ENCODE measurements at places on chromosomes 5 and 9.
A peak's percentile ranks its signal among the peaks of the same experiment; 100 is the strongest.

GRCh38 chr5:142833517-142834449 lies 63.6 kb downstream of the ARHGAP26 start:
- no peak for DNase-seq

DNA sequence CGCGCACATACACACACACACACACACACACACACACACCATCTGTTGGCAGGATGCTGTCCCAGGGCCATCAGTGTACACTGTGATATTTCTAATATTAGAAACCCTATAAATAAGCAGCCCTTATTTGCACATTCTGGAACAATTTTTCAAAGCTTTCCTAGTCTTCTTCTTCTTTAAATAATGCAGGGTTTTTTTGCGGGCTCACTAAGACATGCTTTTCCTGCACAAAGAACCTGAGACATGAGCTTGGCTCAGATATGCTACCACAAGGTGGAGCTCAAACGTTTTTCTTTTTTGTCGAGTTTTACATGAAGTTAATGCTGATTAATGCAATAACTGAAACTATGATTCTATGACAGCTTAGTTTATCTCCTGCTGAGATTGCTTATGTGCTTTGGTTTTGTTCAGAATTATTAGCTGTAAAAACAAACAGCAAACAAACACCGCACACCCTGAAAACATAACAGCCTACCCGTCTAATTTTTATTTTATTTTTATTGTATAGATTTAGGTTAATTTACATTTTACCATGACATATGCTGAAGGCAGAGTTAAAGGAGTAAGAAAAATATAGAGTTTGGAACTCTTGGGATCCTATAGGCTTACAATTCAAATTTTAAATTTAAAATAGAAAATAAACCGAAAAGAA lies 95.8 kb downstream of the ALDH1A1 start:
- peak; percentile 48 for DNase-seq

DNA sequence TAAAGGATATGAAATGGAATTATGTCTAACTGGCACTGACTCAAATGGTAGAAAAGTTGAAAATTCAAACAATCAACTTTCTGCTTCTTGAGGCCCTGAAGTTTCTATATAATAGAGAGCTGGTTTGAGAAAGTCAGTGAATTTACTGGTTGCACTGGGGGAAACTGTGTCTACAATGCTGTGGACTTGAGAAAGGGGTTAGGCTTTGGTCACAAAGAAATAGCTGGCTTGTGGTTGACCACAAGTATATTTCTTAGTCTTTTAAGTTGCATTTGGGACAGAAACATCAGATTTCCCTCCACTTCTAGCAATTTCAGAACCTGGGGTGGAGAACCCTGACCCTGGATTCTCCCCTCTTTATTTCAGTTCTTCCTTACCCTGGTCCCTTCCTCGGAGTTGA lies 192.6 kb upstream of the ACTBL2 start:
- no peak for DNase-seq

GRCh38 chr9:130500340-130501180 lies 55.8 kb downstream of the ASS1 start:
- no peak for DNase-seq

DNA sequence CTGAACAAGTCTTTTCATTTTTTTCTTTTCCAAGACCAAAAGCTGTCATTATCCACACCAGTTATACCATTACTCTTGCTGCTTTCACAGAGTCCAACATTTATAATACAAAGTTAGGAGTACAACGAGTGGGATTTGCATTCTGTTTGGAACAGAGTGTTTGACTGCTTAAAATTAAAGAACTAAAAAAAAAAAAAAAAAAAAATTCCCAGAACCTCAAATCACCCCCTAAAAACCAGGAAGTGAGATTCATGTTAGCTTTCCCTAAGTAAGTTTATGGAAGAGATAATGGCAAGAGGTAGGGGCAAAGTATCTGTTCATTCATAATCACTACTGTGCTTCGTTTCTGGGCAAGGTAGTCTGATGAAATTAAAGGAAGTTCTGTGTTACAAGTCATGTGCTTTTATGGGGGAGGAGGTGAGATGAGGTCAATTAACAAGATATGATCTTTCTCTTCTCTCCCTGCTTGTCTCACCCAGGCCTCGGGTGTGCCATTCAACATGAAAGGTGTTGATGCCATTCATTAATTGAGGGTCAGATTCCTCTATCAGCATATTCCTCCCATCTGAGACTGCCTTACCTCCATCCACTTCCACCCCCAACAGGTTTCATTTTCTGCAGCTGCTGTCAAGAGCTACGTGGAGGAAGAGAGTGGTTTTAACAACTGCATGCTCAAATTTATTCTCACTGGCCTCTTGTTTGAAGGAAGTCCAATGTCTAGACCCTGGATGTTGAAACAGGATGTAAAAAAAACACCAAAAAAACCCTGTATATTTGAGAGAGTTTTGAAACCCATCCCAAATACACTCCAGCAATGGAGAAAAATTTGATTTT lies 58.1 kb downstream of the MARCHF3 start:
- no peak for DNase-seq

DNA sequence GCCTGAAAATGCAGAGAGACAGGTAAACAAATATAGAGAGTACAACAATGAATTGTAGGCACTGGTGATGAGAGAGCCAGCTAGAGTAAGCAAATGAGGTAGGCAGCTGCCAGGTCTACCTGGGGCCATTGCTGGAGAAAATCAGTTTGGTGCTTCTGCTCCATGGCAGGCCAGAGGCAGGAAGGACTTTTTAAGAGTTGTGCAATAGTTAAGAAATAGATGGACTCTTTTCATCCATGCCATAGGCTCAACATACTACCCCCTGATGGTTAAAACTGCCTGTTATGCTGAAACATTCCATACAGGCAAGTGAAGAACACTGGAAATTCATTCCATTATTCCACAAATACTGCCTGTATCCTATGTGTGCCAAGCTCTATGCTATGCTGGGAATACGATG lies 86.5 kb upstream of the CCDC112 start:
- DNase-seq: no peak

GRCh38 chr5:137733006-137733405 lies 2.9 kb downstream of the KLHL3 start:
- DNase-seq: no peak

DNA sequence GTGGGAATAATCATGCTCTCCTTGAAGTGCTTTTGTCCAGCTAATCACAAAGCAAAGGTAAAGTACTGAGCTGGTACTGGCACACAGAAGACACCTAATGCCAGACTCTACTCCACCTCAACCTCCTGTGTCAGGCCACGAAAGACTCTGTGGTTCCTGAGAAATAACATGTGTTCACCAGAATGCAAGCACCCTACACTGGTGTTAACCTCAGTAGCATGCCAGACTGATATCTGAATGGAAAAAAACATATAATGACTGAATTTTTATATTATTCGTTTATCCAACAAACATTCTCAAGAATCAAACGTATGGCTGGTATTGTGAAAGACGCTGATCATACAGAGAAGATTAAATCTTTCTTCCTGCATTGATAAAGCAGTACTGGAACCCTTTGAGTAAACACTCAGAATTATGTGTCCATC lies 97.1 kb upstream of the IFNE start:
- no peak for DNase-seq

- no peak for DNase-seq
These were observed 445.4 kb upstream of the ITGA1 start for GRCh38 chr5:52342361-52342760.

DNA sequence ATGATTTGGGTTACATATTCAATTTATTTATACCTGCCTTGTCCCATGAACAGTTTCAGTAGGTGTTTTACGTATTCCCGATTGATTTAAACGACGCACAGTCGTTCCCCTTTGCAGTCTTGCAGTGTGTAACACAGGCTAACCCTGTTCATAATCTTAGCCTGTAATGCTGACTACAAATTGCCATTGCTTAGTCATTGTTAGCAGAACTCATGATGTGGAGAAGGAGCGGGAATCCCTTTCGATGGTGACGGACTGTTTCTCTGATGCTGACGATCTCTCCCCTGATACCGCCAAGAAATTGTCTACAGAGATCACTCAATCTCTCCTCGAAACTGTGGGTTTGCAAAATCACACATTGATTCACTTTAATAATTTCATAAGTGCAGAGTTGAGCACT lies 93.2 kb downstream of the MRPL36 start:
- DNase-seq: no peak

GRCh38 chr5:26492906-26493459 lies 545.4 kb downstream of the CDH9 start:
- DNase-seq: no peak

DNA sequence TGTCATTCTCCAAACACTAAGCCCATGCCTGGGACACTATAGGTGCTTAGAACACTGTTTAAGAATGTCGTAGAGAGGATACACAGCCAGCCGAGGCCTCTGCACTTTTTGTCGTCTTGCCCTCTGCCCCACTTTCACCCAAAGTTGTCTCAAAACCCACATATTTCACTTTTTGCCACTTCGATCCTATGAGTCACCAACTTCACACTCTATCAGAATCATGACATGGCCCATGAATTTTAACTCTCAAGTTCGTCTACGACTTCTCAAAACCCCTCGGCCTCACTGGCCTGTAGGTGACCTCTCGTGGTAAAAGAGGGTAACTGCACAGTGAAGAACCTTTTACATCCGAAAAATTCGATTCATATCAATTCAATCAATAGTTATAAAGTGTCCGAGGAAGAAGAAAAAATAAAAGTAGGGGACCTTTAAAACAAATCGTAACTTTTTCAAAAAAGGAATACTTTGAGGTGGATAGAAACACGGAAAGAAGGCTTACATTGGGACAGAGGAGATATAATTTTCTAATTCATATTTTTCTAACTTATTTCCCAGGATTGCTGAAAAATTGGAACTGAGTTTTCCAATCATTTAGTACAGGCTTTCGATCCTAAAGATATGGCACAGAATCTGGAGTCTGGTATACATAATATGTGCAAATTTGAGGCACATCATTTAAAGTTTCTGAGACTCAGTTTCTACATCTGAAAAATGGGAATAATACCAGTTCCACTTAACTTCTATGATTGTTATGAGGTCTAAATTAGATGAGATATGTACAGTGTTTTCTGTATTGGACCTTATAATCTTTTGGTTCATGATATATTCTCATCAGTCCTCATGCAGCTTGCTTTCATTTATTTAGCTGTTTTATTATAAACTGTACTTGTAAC lies 122.6 kb downstream of the APBA1 start:
- peak; percentile 63 for DNase-seq

GRCh38 chr5:71974165-71974564 lies 133.1 kb upstream of the MAP1B start:
- no peak for DNase-seq

DNA sequence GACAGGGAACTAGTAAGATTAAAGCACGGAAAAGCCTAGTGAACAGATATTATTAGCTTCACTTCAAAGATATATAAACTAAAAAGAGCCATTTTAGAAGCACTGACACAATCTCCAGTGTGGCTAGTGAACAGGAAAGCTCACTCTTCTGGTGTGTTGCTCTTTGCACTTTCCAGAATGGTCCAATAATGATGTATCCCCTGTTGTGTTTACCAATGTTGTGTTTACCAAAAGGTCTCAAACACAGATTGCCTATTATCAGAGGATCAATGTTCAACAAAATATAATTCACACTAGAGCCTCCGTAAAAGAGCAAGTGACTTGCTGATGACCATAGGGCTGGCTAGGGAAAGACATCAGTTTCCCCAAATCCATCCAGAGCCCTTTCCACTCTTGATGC lies 11.6 kb downstream of the KLHL3 start:
- no peak for DNase-seq

DNA sequence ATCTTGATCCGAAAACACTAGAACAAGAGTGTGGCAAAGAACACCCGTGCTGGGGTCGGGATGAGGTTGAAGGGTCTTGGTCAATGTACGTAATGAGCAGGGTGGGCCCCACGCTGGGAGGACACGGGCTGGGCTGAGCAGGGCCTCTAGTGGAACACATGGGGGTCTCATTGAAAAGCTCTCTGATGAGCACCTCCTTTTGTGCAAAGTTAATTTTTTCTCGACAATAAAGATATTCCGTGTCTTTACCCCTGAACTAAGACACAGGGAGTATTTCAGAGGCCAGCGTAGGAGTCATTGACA lies 8.0 kb downstream of the UCK1 start:
- no peak for DNase-seq

- no peak for DNase-seq
These were observed 577 bp downstream of the TUT7 start for GRCh38 chr9:86353655-86354010.

DNA sequence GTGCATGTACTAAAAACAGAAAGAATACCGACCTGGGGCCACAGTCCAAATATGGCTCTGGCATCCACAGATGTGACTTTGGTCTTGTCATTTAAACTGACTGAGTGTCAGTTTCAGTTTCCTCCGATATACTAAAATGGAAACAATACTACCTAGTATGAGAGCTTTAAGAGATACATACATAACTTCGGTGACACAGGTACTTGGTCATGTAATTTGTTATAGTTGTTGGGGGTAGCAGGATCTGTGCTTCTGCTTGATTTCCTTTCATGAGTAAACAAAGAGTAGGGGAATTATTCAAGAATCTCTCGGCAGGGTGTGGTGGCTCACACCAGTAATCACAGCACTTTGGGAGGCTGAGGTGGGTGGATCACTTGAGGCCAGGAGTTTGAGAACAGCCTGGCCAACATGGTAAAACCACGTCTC lies 32.1 kb downstream of the MTMR12 start:
- no peak for DNase-seq

DNA sequence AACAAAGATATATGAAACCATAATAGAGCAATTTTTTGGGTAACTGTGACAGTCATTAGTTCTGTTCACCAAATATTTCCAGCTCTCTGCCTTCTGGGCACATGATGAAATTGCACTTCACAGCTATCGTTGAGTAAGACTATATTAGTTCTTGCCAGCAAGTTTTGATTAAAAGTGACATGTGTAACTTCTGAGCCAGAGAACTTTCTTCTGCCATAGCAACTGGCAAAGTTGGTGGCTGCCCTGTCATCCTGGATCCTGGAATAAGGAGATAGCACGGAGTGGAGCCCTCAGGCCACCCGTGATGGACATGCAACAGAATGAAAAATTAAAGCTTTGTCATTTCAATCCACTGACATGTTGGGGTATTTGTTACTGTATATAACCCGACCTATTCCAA lies 194.4 kb upstream of the VCAN start:
- DNase-seq: no peak

- no peak for DNase-seq
These were observed 33.9 kb downstream of the PNPLA7 start for GRCh38 chr9:137516144-137516917.

GRCh38 chr9:112546149-112547012 lies 59.8 kb downstream of the KIAA1958 start:
- DNase-seq: no peak
